ENCODE measurements at places on chromosomes 7 and 10.

GRCh38 chr10:106133451-106133850 lies 1031.1 kb downstream of the SORCS1 start:
- DNase-seq, result no peak

GRCh38 chr10:77553311-77553710 lies 84.3 kb downstream of the KCNMA1 start:
- no peak for DNase-seq

DNA sequence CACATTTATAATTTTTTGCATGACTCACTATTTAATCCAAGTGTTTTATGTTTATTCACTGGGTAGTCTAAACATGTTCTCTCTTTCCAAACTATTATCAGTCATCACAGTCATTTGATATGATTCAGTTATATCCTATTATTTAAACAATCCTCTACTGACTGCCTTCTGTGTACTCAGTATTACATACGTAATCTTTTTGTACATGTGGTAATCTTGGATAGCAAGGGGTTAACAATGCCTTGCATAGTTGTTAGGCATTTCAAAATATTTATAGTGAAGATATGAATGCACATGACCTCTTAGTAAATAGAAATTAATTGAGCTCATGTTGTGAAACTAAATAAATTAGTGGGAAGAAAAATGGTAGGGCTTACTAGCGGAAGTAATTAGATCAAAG lies 379.4 kb upstream of the KIAA1217 start:
- no peak for DNase-seq

DNA sequence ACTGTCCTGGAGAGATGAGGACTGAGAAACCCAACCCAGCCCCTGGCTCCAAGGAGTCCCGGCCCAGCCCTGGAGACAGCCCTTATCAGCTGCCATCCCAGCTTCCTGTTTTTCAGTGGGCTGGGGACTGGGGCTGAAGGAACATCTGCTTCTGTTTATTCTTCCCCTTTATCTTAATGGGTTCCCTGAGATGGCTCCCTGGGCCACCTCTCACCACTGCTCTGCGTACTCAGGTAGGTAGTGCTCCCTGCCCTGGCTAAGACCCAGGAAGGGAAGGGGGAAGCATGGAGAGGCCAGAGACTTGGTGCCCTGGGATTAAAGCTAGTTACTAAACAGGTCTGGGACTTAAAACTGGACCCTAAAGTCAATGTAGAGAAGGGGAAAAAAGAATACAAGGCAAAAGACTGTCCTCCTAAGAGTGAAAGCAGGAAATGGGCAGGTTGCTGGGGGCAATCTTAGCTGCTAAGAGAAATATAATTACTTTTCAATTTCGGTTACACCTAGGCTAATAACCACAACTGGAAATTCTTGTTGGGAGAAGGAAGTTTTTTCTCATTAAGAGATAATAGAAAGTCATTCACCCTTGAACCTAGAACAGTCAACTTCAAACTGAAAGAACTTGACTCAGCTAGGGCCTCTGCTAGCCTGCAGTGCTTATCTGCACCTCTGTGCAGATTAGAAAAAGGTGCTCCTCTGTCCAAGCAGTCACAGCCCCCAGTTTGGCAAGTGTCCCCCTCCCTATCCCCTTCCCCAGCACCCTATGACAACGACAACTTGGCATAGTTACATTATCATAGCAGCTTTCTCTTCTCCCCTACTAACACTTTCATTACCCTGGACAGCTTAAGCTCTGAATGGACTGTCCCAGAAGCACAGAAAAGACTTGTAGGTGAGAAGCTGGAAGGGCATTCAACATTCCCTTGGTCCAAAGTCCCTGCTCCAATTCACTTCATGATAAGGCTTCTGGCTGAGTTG lies 65.6 kb upstream of the KDM7A start:
- no peak for DNase-seq

- no peak for DNase-seq
These were observed 28.6 kb downstream of the KAT6B start for GRCh38 chr10:74855027-74855426.

GRCh38 chr7:114777288-114777687 lies 144.6 kb upstream of the MDFIC start:
- no peak for DNase-seq

- DNase-seq, result no peak
These were observed 187.2 kb upstream of the CXCL12 start for GRCh38 chr10:44572146-44572545.

DNA sequence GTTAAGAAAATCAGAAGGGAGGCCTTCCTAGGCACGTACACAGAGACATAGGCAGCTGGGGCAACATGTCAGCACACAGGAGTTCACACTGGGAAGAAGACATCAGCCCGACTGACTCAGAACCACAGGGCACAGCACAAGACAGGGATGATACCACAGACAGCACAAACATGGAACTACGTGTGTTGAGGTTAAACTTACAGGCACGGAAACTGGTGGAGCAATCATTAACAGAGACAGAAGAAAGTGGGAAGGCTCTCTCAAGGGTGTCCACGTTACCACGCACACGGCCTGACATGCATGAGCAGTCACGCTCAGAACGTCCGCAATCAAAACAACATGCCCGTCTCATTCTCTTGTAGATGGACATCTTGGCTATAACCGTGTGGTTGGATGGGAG lies 636.4 kb downstream of the KCNMA1 start:
- no peak for DNase-seq

DNA sequence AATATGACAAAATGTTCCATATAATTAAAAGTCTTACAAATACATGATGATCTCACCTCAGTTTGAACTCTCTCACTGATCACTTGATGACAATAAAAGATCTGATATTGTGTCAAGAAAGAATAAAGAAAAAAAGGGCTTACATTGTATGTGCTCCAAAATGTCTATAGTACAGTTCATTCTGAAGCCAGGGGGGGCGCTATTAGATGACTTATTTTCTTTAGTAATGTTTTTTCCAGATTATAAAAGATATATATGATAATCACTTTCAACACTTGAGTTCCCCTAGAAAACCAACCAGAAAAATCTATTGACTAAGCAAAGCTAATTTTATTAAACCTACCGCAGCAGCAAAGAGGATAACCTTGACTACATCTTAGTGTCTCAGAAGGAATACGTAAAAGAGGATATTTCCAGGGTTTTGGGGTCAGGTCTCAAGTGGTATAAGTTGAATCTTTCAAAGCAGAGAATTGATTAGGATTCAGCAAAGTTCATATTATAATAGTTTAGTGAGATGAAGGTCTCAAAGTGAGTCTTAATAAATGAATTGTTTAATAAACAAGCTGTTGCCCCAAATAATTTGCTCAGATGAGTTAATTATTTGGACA lies 55.8 kb downstream of the PTN start:
- DNase-seq, result no peak

DNA sequence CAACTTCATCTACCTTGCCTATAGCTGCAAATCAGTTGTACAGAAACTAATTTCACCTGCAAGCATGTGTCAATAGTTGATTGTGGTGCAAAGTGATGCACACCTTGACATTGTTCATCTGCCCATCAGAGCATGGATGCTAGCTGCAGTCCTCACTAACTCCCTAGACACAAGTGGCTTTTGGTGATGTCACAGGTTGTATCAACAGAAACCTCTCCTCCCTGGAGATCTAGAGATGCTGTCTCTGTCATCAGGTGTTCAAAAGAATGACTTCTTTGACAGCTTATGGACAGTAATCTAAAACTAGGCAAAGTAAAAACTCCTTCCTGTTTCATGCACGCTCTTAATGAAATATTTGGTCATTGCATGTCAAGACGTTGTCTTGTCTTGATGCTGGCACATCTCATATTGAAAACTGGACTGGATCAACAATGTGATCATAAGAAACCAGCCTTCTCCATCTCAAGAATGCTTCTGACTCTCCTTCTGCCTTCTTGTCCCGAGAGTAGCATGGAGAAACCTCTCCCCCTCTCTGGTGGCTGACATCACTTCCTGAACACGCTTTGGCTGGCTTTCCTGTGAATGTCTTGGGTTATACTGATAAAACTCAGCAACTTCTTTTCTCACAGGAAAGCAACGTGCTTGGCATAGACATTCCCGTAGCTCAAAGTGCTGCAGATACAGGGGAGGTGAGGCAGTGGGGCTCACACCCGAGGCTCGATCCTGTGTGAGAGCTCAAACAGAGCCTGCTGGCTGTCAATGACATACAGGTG lies 176.2 kb upstream of the CDCA7L start:
- no peak for DNase-seq

- DNase-seq, result no peak
These were observed 19.6 kb upstream of the INPP5A start for GRCh38 chr10:132517951-132518521.

GRCh38 chr10:67912331-67912946 lies 28.0 kb downstream of the SIRT1 start:
- no peak for DNase-seq

DNA sequence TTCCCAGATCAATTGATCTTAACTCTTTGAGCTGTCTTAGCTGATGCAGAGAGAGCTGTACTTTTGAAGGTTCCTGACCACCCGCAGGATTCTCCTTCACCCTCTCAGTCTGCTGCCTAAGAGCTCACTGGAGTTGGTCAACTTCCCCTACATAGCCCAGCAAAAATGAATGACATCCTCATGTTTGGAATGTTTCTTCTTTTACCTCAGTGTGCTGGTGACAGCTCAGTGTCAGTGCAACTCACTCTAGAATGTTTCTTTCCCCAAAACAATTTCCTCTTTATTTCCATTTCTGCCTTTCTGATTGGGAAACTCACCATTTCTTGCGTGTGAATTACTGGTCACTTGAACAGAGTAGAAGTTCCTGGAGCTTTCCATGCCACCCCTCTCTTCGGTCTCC lies 48.7 kb downstream of the LSMEM1 start:
- DNase-seq, result no peak

DNA sequence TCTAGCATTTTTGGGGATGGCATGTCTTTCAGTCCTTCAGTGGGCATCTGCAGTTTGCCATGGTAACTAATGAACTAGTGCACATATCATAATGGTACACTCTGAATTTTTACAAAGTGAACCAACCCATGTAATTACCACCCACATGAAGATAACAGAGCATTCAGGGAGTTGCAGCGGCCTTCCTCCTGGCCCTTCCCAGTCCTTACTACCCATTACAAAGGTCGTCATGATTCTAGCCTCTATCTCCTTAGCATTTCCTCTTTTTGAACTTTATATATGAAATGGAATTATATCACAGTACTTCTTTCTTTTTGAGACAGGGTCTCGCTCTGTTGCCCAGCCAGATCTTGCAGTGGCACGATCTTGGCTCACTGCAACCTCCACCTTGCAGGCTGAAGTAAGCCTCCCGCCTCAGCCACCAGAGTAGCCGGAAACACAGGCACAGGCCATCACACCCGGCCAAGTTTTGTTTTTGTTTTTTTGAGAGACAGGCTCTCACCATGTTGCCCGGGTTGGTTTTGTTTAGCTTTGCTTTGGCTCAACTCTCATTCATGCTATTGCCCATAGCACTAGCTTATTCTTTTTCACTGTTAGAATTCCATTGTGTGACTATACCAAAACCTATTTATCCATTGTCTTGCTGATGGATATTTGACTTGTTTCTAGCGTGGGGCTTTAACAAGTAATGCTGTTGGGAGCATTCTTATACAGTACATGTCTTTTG lies 79.2 kb downstream of the APBB1IP start:
- no peak for DNase-seq

DNA sequence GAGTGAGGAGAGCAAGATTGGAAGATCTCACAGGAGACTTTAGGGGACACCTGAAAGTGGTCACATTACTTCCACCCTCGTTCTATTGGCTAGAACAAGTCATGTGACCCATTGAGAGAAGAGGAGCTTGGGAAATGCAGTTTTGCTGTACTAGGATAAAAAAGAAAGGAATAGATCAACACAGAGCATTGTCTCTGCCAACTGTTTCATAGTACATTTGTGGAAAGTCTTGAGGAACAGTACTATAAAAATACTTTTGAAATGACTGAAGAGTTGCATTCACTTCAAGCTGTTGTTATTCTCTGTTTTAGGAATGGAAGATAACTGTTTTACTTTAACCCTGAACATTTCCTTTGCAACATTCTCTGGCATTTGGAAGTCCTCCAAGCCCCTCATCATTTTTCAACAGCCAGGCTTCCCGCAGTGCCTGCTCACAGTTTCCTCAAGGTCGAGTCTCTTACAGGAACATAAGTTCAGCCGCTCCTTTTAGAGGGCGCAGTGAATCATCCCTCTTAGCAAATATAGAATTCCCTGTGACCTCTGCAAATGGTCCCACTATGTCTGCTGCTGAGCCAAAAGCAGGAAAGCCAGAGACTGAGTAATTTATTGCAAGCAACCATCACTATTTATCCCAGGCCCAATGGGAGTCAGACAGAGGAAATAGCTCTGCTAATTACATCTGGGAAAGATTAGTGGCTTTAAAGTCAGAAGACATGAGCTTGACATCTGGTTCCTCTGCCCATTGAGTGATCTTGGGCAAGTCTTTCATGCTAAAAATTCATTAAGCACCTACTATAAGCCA lies 40.7 kb downstream of the MRPL32 start:
- no peak for DNase-seq

DNA sequence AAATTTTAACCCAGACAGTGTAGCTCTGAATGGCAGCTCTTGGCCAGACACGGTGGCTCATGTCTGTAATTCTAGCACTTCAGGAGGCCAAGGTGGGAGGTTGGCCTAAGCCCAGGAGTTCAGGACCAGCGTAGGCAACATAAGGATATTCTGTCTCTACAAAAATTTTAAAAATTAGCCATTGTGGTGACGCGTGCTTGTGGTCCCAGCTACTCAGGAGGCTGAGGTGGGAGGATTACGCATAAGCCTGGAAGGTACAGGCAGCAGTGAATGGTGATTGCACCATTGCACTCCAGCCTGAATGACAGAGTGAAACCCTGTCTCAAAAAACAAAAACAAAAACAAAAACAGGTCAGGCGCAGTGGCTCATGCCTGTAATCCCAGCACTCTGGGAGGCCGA lies 50.0 kb downstream of the SUFU start:
- DNase-seq, result no peak

GRCh38 chr7:31874631-31875386 lies 187.8 kb downstream of the PPP1R17 start:
- DNase-seq, result no peak

All from DND-41 (cell line).